ENCODE measurements at places on chromosomes 3 and 15. TPM values are rescaled to one million over a fixed set of nuclear protein-coding genes. Genes with fewer than 3 reads are reported as not detected.

SLC12A1 gene
- 0.04 TPM for total RNA-seq

DNA sequence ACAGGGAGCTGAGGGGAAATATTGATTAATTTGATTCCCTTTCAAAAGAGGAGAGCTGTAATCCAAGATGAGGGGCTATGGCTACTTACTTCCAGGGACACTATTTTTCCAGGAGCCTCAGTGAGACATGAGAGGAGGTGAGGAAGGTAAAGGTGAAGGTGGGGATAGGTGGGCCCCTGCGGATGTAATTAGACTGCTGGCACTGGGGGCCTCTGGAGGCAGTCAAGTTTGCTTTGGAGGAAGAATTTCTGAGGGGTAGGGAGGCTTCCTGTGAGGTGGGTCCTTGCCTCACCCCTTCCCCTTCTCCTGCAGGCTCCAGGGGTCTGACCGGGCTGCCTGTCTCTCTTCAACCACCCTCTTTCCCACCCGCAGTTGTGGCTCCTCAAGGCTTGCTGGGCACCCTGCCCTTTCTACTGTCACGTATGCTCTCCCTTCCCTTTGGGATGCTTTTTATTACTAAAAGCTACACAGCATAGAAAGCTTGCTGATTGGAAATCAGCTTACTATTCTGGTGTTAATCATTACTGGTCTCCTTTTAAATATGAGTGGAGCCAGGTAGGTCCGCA lies 22.5 kb downstream of the GASK1A start:
- H3K4me1 ChIP-seq = no peaks in the 10 kb centered on the region
- DNase-seq = no peak
- no peaks in the 10 kb centered on the region for H3K27me3 ChIP-seq
- no peaks in the 10 kb centered on the region for H3K36me3 ChIP-seq
- no peak overlapping the region for H3K4me3 ChIP-seq
- no peak overlapping the region for H3K27ac ChIP-seq

DNA sequence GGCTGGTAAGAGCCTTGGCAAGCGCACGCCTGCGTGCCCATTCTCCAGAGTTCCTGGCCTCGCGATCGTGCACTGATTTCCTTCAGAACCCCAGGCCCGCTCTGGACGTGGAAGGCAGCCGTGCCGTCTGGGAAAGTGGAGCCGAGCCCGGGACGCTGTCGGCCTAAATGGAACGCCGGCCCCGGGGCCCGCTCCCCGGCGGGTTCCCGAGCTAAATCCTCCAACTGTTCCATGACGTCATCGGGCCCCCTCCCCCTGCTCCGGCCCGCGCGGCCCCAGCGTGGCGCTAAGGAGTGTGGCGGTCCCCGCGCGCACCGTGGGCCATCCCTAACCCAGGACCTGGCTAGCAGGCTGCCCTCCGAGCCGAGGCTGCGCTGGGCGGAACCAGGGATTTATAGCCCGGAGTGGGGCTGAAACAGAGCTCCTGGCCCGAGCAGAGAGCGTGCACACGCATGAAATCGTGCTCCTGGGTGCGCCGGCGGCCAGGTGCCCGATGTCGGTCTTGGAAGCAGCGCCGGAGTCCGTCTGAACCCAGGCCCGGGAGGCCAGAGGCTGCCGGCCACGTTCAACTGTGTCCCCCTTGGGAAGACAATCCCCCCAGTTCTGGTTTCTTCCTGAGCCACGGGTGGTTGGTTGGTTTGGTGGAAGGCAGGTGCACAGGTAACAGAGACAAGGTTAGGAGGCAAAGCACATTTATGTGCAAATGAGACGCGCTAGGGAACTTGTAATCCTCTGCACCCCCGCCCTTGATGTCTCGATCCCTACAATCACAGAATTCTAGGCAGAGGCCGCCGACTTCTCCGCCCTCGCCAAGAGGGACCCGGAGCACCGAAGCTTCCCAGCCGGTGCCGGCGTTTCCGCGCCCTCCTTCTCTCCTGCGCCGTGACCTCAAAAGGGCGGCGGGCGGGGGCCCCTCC lies 84.9 kb upstream of the ETV5 start:
- peak overlapping the region; percentile 16 for H3K4me3 ChIP-seq
- H3K27ac ChIP-seq = no peak overlapping the region
- H3K36me3 ChIP-seq = no peaks in the 10 kb centered on the region
- H3K27me3 ChIP-seq = peaks cover 95% of the 10 kb centered on the region

GRCh38 chr15:71374607-71375352 lies 259.5 kb downstream of the THSD4 start:
- no peaks in the 10 kb centered on the region for H3K27me3 ChIP-seq
- no peaks in the 10 kb centered on the region for H3K36me3 ChIP-seq
- H3K4me1 ChIP-seq = no peaks in the 10 kb centered on the region
- no peak for DNase-seq
- no peak overlapping the region for H3K4me3 ChIP-seq

GRCh38 chr3:132255041-132255745 lies 62.0 kb upstream of the ACP3 start:
- no peak for DNase-seq
- peaks cover 12% of the 10 kb centered on the region for H3K4me1 ChIP-seq
- H3K4me3 ChIP-seq = no peak overlapping the region
- no peaks in the 10 kb centered on the region for H3K27me3 ChIP-seq
- H3K36me3 ChIP-seq = no peaks in the 10 kb centered on the region

DNA sequence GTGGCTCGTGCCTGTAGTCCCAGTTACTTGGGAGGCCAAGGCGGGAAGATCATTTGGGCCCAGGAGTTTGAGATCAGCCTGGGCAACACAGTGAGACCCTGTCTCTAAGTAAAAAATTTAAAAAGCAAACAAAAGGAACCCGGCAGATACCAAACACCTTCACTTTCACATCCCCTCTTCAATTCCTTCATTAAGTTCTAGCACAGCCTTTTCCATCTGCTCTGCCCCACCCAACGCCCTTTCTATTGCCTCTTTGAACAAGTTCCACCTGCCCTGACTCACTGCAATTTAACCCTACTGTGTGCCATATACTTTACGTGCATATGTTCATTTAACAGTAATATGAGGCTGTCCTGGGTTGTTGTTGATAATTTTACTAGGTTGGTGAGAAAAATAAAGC lies 12.4 kb upstream of the SPG11 start:
- no peaks in the 10 kb centered on the region for H3K27me3 ChIP-seq
- H3K4me1 ChIP-seq = no peaks in the 10 kb centered on the region
- H3K4me3 ChIP-seq = no peak overlapping the region
- no peaks in the 10 kb centered on the region for H3K36me3 ChIP-seq

GRCh38 chr15:83248151-83249029 lies 36.1 kb downstream of the BNC1 start:
- peak; percentile 82 for DNase-seq
- H3K27me3 ChIP-seq = peaks cover 12% of the 10 kb centered on the region
- no peaks in the 10 kb centered on the region for H3K36me3 ChIP-seq
- H3K4me1 ChIP-seq = no peaks in the 10 kb centered on the region

CAMP gene
- total RNA-seq = not detected

LDHAL6B gene
- not detected for total RNA-seq

TTC21A gene
- 2.7 TPM for total RNA-seq

SAMMSON gene
- not detected for total RNA-seq

FOXB1 gene
- total RNA-seq = not detected

DNA sequence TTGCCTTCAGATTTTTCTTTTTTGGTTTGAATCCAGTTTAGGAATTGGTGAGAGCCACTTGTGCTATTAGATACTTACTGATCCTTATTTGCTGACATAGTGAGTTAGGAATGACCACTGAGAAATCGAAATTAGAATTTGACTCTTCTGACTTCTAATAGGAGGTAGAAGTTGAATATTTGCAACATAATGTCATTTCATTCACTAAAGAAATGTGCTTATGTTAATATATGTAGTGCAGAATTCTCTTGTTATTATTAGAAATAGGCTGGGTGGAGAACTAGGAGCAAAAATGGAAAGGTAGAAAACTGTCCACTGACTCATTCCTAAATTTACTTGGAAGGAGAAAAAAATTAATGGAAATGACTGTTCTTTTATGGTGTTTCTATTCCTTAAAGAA lies 538.2 kb upstream of the SGO1 start:
- no peak for DNase-seq
- no peak overlapping the region for H3K27ac ChIP-seq
- no peak overlapping the region for H3K4me3 ChIP-seq

SLC2A2 gene
- total RNA-seq = not detected

DNA sequence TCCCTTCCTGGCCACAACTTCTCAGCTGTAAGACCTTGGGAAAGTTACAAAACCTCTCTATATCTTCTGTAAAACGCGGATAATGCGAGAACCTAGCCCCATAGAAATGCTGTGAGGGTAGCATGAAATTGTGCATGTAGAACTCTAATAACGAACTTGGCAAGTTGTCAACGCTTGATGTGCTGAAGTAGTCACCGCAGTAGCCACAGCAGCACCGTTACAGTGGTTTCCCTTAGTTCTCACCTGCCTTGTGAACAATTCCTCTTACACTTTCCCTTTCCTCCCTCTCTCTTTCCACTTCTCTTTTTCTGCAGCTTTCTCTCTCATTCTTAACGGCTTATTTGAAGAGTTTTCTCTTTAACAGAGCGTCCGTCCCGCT lies 447 bp upstream of the SHQ1 start:
- DNase-seq = no peak
- H3K27me3 ChIP-seq = peaks cover 16% of the 10 kb centered on the region
- peak overlapping the region; percentile 53 for H3K4me3 ChIP-seq
- no peak overlapping the region for H3K27ac ChIP-seq

DNA sequence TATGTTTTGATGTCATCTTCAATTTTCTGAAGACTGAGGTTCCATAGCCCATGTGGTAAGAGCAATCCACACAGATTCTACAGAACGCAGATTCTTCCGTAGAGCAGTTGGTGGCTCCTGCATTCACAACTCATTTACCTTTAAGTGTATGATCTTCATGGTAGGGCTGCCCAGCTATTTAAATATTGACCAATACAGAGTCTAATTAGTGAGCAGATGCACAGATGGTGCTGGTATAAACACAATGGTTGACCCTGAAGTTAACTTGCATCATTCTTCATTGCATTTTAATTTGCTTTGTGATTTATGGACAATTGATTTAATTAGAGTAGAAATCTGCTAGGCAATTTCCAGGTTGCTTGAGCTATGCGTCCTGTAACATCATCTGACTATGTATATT lies 269.2 kb downstream of the SQOR start:
- H3K27me3 ChIP-seq = no peaks in the 10 kb centered on the region
- H3K27ac ChIP-seq = no peak overlapping the region
- no peaks in the 10 kb centered on the region for H3K36me3 ChIP-seq
- no peak overlapping the region for H3K4me3 ChIP-seq
- H3K4me1 ChIP-seq = no peaks in the 10 kb centered on the region
- no peak for DNase-seq

GRCh38 chr3:189393598-189393997 lies 221.8 kb downstream of the TPRG1 start:
- peak; percentile 47 for DNase-seq
- H3K27ac ChIP-seq = no peak overlapping the region
- no peak overlapping the region for H3K4me3 ChIP-seq
- H3K36me3 ChIP-seq = no peaks in the 10 kb centered on the region
